Activated T-helper 9 cell treated with anti-CD3 and anti-CD28 coated beads, Interleukin-2, amount 50 U/mL, for 16 hours (primary cell): ENCODE measurements at places on chromosomes 3 and 15.

DNA sequence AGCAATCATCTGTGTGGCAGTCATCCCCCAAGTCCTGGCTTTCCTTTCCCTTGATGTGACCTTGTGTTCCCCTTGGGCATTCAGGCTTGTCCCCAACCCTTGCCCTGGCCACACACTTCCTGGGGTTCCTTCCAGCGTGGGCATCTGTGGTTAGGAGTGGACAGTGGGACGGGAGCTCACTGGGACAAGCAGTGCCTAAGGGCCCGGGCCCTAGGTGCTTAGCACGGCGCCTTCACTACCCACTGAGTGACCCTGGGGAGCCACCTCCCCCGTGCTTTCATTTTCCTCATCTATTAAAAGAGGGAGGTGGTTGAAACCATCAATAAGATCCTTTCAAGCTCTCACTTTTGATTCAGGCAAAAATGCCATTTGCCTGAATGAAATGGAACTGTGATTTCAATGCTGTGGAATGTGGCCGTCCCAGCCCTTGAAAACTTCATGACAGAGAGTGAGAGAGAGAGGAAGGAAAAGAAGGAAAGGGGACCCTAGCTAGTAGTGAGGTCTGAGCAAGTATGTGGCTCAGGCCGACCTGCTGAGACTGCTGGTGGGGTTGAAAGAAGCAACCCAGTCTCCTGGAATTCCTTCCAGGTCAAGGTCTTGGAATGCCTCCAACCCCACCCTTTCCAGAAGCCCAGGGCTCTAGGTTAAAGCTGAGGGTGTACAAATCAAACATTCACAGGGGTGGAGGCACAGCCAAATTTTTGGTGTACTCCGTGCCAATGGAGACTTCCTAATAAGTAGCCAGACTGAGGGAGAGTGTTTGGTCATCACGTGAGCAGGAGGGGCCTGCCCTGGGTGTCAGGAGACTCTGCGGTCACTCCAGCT lies 302.9 kb downstream of the TLE3 start:
- DNase-seq: no peak

GRCh38 chr15:30859091-30859874 lies 44.4 kb upstream of the FAN1 start:
- DNase-seq: no peak

DNA sequence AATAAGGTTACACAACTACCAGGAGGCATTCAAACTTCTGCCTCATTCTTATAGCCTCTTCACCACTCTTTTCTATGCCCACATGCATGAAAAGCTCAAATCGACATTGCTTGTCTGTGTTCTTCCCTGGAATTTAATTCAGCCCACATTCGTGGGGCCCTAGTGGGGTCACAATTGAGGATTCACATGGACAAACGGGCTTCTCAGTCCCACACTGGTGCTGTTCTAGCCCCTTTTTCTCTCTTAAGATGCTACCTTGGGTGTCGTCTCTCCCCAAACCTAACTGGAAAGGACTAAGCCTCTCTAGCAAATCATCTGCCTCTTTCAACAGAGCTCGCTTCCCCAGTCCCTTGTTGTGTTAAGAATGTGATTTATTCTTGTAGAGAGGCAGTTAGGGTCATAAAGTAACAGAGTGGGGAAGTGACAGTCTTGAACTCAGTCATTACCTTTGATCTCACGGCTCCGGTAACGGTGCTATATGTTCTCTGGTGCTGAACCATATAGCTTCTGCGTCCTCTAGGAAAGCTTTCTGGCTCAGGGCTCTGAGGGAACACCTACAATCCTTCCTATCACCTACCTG lies 4.9 kb downstream of the LPP start:
- no peak for DNase-seq

- no peak for DNase-seq
Observed at GRCh38 chr3:13767030-13767429, 112.8 kb downstream of the WNT7A start.

GRCh38 chr3:52532838-52533622 lies 627 bp downstream of the NT5DC2 start:
- DNase-seq: no peak

GRCh38 chr15:45611305-45611704 lies 23.5 kb upstream of the SQOR start:
- no peak for DNase-seq

DNA sequence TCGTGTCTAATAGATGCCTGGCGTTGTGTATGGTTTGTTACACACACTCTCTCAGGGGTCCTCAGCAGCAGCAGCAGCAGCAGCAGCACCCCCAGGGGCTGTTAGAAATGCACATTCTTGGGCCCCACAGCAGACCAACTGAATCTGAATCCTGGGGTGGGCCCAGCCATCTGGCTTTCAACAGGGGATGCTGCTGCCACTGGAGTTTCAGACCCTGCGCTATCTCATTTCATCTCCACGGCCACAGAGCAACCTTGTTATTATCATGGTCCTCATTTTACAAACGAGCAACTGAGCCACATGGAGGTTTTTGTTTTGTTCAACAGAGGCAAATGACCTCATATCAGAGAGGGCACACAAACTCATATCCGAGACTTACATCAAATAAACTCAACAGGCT lies 47.7 kb downstream of the MGLL start:
- no peak for DNase-seq

GRCh38 chr3:28286595-28286994 lies 45.2 kb downstream of the CMC1 start:
- DNase-seq: no peak

DNA sequence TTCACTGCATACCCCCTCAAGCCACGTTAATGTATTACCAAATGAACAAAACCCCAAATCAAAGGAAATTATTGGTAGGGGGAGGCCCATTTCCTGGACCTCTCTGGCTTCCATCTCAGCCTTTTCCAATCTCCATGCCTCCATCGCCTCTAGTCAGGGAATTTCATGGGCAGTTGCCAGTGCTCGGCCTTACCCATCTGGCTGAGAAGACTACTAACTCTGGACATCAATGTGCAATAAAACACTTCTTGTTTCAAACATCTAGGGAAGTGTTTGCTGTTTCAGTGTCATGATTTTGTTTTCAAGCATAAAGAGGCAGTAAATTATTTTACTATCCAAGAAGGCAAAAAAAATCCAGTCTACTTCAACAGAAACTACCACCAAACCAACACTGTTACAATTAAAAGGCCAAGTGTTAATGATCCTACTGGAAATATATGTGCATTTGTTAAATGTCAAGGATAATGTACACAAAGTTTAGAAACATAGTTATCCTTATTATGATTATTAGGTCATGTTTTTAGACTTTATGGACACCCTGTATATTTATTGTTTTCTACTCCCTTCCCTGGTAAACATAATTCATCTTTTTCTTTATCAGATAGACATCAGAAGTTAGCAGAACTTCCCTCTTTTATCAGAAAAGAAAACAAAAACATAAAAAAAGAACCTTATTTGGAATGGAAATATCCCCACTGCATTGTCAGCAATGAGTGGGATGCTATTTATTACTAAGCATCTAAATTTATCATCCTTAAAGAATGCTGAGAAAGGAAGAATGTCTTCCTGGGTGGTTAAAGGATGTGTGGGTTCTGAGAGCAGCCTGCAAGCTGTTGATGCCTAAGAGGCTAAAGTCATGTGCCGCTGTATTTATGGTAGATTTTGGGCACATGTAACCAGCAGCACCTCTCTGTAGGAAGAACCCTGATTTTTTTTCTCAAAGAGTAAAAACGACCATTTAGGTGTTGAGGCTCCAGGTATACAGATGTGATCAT lies 15.2 kb downstream of the LDHAL6B start:
- no peak for DNase-seq
